ENCODE measurements at places on chromosomes 16 and 17.

GRCh38 chr16:58114827-58115825 is 14.1 kb downstream of the CFAP20 start:
- DNase-seq: no peak

- DNase-seq: no peak
These were observed 152.9 kb upstream of the MYOCD start for GRCh38 chr17:12512694-12513355.

- DNase-seq: no peak
These were observed 9.7 kb downstream of the PHKB start for GRCh38 chr16:47470810-47471209.

DNA sequence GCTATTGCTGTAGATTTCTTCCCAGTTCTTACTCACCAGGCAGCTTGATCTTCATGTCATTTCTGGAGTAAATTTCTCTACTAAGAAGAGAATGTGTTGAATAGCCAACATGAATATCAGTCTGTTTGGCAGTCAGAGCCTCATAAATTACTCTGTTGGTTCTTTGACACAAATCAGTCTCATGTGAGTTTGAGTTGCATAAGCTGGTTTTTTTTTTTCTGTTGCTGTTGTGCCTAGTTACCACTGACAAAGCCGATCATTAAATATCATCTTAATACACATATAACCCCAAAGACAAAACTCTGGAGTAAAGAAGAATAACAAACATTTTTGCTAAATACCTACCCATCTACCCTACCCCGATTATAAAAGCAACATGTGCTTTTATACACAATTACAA is 240.5 kb upstream of the KCNJ16 start:
- DNase-seq: no peak

DNA sequence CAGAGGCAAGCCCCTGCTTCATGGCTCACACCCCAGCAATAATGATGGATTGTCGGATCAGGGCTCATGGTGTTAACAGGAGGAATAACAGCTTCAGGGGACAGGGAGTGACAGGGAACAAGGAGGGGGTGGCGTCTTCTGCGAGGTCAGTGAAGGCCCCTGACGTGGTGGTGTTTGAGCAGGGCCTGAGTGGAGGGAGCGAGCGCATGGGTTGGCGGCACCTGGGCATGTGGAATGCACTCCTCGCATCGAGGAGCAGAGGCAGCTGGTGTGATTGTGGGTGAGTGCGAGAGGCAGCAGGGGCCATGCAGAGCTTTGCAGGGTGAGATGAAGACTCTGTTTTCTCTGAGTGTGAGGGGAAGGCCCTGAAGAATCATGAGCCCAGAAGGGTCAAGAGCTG is 33.3 kb downstream of the CLUAP1 start:
- no peak for DNase-seq

DNA sequence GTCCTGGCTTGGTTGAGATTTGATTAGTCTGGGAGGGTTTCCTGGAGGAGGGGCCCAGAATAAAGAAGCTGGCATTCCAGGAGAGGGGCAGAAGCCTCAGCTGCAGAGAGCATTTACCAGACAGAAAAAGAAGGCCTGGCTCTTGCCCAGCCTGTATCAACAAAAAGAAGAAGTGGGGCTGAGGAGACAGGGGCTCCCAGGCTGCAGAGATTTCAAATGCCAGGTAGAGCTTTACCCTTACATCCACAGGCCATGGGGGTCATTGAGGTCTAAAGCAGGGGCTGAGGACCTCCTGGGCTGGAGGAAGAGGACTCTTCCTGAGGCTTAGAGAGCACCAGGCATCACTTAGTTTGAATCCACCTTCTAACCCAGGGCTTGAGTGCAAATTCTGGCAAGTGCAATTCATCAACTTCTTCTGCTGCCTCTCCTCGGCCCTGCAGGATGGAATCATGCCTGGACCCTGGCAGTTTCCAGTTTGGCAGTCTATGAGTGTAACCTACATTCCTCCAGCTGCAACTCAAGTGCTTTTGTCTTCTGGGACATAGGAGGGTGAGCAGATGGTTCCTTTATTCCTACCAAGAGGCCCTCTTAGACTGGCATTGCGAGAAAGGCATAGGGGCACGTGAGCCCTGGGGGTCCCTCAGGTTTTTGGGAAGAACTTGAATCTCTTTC is 15.3 kb downstream of the CA7 start:
- no peak for DNase-seq

DNA sequence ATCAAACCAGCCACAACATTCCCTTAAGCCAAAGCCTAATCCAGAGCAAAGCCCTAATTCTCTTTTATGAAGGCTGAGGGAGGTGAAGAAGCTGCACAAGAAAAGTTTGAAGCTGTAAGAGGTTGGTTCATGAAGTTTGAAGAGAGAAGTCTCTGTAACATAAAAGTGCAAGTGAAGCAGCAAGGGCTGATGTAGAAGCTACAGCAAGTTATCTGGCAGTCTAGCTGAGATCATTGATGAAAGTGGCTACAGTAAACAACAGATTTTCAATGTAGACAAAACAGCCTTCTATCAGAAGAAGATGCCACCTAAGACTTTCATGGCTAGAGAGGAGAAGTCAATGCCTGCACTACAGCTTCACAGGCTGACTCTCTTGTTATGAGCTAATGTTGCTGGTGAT is 52.5 kb downstream of the NACA2 start:
- DNase-seq: no peak

GRCh38 chr17:39011907-39012468 is 44.8 kb upstream of the FBXO47 start:
- peak; percentile 20 for DNase-seq
